Fibroblast of skin of left biceps (primary cell): ENCODE measurements at places on chromosomes 13 and 19.
A peak's percentile ranks its signal among the peaks of the same experiment; 100 is the strongest.

DNA sequence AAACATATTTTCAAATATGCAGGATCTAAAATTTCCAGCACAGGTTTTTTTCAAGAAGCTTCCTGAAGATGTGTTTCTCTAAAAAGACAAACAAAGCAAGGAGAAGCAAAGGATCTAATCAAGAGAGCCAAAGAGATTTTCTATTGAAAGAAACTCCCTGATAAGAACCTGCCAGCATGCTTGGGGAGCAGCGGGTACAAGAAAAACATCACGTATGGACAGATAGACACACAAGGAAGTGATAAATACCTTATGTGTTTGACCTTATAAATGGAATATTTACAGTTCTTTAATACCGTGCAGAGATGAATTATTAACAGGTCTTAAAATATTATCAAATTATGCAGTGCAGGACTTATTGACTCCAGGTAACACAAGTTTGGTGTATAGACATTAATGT is 562.1 kb downstream of the DACH1 start:
- no peak for DNase-seq

DNA sequence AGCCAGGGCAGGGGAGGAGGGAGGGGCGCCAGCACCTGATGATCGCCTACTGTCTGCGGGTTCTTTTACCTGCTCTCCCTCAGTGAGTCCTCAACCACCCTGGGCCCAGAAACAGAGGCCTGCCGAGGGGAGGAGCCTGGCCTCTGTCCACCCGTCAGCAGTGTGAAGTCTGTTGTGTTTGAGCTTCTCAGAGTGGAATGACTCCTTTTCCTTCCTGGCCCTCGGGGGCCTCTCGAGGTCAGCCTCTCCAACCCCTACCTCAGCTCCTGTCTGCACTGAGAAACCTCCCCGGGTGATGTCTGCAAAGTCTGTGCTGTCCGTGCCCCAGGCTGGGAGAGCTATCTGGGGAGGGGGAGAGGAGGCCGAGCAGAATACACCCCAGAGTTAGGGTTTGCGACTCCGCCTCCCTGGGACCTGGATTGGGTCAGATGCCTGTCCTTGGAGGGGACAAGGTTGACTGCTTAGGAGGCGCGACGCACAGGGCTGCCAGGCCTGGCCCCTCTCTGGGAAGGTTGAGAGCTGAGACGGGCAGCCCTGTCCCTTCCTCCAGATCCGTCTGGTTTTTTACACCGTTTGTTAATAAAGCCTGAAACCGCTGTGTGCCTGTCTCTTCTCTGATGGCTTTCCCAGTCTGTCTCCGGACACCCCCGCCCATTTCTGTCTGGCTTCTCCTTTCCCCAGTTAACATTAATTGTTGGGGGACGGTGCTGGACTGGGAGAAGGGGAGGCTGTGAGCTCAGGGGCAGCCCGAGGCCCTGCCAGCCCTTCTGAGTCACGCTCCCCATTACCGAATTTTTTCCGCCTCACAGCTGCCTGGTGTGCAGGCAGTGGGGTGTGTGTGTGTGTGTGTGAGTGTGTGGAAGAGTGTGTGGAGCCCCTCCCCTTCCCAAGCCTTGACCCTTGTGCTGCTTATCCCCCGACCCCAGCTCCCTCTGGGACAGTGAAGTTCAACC is 989 bp upstream of the SSC5D start:
- peak; percentile 87 for DNase-seq

- DNase-seq, result peak; percentile 58
Measured at GRCh38 chr13:74767050-74767449, 632.8 kb upstream of the KLF12 start.

- peak; percentile 35 for DNase-seq
Measured at GRCh38 chr19:31448221-31448657, 99.0 kb upstream of the TSHZ3 start.

- no peak for DNase-seq
Measured at GRCh38 chr19:12947702-12948611, 2.3 kb downstream of the RAD23A start.

DNA sequence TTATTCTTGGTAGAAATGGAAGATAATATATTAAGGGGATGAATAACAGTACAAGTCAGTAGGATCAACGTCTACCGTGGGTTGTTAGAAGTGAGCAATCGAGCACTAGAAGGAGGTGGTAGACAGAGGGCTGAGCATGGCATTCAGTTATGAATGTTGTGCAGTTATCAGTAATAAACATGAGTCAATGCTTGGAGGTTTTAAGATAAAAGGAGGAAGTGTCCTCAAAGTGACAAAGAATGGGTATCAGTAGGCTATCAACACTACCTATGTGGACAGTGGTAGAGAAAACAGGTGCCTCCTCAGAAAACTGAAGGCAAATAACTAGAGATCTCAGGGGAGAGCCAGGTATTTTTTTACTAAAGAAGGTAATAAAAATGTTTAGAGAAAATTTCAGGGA is 1607.0 kb downstream of the PCDH9 start:
- DNase-seq, result no peak

DNA sequence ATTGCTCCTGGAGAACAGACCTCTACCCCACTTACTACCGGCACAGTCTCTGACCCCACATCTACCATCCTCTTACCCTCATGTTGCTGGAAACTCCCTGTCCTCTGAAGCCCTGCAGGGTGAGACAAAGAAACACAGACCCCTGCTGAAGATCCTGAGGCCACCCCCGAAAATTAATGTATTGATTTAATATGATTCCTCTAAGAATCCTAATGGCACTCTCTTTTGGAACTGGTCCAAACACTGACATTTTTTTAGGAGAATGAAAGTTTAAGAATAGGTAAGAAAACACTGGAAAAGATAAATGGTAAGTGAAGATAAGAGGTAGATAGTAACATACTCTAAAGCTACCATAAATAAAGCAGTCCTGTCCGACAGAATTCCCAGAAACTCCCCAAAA is 5.3 kb downstream of the DMKN start:
- DNase-seq, result no peak

DNA sequence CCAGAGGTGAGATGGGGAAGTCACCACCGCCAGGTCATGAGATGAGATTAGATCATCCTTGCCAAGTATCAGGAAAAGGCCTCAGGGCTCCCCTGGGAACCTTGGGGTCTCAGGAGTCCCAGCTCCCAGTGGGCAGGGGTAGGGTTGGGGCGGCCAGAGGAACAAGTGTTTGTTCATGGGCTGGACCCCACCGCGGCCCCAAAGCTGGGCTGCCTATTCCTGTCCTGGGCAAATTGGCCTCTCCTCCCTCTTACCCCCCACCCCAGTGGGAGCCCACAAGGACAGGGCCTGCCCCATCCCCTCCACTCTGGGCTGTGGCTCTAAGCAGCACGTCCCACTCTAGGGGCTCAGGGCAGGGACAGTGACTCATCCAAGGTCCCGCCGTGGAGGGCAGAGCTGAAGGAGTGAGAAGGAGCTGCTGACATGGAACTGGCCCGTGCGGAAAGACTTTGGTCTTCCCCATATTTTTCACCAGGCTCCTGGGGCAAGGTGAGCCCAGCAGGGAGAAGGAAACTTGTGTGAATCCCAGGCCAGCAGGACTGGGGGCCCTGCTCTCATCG is 4.0 kb upstream of the HCN2 start:
- DNase-seq, result no peak

DNA sequence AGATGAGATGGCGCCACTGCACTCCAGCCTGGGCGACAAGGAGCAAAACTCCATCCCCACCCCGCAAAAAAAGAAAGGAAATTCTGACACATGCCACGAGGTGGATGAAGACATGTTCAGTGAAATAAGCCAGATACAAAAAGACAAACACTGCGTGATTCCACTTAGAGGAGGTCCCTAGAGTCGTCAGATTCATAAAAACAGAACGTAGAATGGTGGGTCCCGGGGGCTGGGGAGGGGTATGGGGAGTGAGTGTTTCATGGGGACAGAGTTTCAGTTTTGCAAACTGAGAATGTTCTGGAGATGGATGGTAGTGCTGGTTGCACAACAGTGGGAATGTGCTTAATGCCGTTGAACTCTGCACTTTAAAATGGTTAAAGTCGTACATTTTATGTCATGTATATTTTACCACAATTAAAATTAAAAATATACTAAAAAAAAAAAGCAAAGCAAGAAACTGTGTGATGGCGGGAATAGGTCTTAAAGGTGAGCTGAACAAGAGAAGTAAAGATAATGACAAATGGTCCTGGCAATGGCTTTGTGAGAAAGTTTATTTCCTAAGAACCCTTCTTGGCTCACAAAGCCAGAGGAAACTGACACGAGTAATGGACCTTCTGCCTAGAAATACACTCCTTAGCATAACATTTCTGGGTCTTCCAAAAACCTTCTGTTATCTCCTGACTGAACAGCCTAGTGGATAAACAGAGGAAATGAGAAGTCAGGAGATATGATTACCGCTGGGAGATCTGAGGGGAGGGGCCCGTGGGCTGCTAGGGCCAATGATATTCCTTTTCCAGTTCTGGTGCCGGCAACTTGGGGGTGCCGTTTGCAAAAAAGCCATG is 4.2 kb upstream of the SPC24 start:
- DNase-seq, result no peak

- no peak for DNase-seq
Measured at GRCh38 chr19:47469363-47469700, 2.4 kb downstream of the SLC8A2 start.

DNA sequence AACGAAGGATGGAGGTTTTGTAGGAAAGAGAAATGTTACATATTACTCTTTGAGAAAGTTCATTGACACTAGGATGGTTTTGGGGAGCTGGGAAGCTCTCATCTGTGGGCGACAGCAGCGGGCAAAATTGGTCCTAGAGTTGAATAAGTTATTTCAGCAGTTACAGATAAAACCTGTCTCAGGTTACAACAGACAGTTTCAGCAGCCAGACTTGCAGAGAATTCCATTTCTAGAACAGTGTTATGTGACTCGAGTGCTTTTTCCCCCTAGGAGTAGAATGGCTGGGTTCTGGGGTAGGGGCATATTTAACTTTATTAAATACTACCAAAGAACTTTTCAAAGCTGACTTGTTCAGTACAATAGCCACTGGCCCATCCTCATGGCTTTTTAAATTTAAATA is 46.7 kb upstream of the UBL3 start:
- no peak for DNase-seq

DNA sequence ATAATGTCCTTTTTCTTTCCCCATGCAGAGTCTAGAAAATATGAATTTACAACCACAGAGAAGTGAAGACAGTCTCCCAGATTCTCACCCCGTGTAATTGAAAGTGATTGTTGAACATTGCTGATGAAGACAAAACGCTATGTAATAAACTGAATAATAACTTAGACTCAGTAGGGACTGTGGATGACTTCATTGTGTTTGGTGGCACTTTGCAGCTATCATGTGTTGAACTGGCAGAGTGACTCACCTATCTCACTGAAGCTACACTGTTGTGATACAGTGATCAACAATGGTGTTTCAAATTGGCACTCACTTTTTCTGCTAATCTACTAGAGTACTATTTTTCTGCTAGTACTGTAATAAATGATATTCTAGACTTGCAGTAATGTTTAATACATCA is 261.3 kb downstream of the DACH1 start:
- DNase-seq, result no peak

- no peak for DNase-seq
Measured at GRCh38 chr13:40564342-40565001, 102.0 kb downstream of the FOXO1 start.

DNA sequence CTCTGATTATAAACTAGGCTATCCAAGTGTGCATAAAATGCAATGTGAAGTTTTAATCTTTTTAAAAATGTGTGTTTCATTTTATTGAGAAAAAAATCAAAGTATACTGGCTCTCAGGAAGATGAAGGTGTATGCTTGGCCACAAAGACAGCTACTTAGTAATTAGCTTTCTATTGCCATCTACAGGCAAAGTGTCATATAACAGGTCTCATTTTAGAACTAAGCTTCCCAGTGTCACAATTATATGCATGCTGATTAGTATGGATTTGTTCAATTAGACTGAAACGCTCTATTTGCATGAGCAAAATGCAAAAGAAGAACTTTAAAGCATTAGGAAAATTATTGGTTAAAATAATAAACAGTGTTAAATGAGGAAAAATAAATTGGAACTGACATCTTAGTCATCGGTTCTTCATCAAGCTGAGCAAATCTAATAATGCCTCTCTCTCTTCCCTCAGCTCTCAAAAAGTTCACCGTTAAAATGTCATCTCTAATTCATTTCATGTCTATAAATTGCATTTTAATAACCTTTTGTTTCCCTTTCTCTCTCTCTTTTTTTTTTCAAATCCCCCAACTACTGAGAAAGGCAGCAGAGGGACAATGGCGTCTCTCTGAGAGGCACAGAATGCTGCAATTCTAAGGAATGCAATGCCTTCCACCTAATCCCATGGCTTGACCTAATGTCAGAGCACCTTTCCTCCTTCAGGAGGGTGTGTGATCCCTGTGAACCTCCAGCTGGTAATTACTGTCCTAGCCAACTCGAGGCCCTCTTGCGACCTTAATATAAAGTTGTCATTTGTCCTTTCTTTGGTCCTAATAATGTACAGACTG is 313.1 kb upstream of the MAB21L1 start:
- no peak for DNase-seq

- no peak for DNase-seq
Measured at GRCh38 chr19:29697523-29698261, 17.4 kb downstream of the C19orf12 start.

GRCh38 chr19:19650331-19650730 is 6.9 kb upstream of the GMIP start:
- no peak for DNase-seq

DNA sequence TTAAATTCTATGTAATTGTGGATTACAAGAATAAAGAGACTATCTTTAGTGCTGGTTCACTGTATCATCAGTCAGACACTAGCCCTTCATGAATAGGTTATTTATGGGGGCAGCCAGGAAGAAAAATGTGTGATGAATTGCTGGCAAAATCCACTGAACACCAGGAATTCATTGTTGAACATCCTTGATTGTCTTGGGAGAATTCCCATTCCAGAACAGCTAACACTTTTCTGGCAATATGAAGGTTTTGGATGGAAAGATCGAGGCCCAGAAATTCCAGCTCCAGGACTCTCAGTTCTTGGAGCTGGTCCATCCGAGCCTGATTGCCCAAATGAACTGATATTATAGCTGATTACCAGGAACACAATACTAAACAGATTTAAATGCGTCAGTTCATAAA is 11.5 kb upstream of the SPART start:
- DNase-seq, result no peak

DNA sequence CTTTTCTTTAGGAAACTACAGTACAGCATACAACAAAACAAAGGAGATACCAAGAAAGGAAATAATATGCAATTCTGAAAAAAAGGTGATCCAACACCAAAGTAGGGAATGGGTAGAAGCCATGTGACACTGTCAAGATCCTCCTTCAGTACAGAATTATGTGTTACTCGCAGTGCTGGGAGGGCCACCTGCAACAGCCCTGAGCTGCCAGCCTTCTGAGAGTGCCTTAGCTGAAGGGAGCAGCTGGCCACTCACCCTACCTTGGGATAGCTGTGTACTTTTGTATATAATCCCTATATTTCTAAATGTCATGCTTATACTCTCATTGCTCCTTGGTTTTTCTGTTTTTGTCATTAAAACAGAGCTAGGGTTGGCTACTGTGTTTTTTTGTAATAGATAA is 1518.2 kb upstream of the PCDH20 start:
- DNase-seq, result no peak

GRCh38 chr13:43127827-43128226 is 104.4 kb downstream of the DNAJC15 start:
- DNase-seq, result no peak
